Stimulated activated CD8-positive, alpha-beta memory T cell treated with anti-CD3 and anti-CD28 coated beads, Interleukin-15, amount 100 ng/mL, for 24 hours (primary cell): ENCODE measurements at places on chromosomes 16 and 17.

- no peak for DNase-seq
Measured at GRCh38 chr16:51834133-51834532, 683.1 kb upstream of the SALL1 start.

DNA sequence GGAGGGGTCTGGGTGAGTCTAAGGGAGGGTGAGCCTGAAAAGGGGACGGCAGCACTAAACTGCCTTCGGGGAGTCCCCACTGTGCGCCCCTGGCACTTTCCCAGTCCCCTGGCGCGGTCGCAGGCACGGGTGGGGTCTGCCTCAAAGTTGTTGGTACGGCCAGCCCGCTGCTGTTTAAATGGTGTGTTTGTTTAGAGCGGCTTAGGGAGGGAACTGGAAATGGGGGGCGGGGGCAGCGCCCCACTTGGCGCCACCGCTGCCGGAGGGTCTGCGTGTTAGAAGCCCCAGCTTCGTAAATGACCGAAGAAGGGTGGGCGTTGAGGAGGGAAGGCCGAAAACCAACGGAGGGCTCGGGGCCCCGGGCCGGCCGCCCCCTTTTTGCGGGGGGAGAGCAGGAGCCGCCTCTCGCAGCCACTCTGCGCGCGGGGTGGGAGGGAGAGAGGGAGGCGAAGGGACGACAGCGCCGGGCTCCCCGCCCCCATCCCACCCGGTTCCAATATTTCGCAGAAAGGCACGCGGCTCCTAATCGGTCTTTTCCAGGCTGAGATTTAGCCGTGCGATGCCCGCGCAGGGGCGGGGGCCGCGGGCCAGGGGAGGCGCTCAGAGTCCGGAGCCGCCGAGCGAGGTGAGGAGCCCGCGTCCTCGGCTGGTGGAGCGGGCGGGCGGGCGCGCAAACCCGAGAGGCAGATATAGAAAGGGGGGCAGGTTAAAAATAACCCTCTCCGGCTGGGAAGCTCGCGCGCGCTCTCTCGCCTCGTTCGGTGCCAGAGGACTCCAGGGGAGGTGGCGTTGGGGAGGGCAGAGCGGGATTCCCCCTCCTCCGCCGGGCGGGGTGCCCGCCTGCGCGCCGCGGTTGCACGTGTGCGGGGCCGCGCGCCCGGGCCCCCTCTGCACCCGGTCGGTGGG is 54.9 kb downstream of the SREBF1 start:
- DNase-seq = no peak

DNA sequence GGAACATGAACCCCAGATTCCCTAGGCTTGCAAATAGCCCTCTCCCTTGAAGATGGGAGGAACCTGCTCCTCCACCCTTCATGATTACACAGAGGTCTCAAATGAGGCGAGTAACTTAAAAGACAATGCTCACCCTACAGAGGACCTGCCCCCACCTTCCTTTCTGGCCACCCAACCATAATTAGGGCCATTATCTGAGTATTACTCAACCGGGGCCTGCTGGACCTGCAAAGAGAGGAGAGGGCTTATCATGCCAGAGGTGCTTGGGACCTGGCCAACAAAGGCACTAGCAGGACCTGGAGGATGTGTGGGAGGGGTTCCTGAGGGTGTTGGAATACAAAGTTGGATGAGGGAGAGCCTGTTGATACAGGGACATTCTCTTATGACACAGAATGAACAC is 42.4 kb downstream of the RNF157 start:
- DNase-seq = no peak

- no peak for DNase-seq
Measured at GRCh38 chr17:10523064-10523463, 4.7 kb upstream of the MYH1 start.

- DNase-seq = no peak
Measured at GRCh38 chr16:81678326-81679095, 100.6 kb upstream of the PLCG2 start.

DNA sequence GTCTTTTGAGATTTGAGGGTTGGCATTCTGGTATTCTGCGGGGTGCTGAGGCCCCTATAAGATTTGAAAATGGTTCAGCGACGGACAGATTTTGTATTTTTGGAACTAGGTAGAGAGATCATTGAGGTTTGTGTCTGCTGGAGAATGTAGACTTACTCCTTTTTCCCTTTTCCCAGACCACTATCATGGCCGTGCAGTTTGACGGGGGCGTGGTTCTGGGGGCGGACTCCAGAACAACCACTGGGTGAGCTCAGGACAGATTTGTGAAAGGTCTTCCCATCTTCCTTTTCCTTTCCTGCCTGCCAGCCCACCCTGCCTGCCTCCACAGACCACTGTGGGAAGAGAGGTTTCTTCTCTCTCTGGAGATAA is 572 bp downstream of the PSMB6 start:
- DNase-seq = no peak

DNA sequence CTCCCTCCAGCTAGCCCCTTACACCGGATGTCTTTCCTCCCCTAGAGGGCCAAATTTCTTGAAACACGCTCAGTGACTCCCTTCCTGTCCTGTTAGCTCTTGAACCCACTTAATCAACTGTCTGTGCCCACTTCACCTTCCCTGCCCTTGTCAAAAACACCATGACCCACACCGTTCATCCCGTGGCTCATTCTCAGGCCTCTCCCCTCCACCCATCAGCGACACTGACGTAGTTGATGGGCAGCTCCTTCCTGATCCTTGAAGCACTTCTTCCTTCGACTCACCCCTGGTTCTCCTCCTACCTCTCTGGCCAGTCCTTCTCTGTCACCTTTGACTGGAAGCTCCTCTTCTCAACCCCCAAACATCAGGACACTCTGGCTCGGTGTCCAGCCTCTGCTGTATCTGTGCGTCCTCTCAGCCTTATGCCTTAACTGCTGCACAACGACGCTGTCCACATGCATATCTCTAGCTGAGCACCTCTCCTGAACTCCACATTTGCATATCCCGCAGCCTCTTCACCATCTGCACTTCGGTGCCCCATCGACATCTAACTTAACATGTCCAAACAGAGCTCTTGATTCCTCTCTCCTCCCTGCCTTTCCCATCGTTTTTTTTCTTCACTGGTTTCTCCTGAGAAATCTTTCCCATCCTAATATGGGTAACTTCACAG is 39.3 kb upstream of the CCDC182 start:
- DNase-seq = no peak

GRCh38 chr17:2995377-2995776 is 68.0 kb downstream of the OR1D5 start:
- no peak for DNase-seq

- DNase-seq = no peak
Measured at GRCh38 chr17:27671591-27671910, 40.6 kb downstream of the LGALS9 start.

GRCh38 chr17:62681939-62682381 is 54.5 kb downstream of the MRC2 start:
- no peak for DNase-seq

GRCh38 chr16:78996790-78997189 is 603.7 kb downstream of the MAF start:
- DNase-seq = no peak

- DNase-seq = no peak
Measured at GRCh38 chr16:67807148-67807682, 526 bp downstream of the TSNAXIP1 start.

GRCh38 chr16:79298894-79299799 is 301.4 kb downstream of the MAF start:
- no peak for DNase-seq

GRCh38 chr17:35917519-35918213 is 12.9 kb downstream of the RDM1 start:
- no peak for DNase-seq

DNA sequence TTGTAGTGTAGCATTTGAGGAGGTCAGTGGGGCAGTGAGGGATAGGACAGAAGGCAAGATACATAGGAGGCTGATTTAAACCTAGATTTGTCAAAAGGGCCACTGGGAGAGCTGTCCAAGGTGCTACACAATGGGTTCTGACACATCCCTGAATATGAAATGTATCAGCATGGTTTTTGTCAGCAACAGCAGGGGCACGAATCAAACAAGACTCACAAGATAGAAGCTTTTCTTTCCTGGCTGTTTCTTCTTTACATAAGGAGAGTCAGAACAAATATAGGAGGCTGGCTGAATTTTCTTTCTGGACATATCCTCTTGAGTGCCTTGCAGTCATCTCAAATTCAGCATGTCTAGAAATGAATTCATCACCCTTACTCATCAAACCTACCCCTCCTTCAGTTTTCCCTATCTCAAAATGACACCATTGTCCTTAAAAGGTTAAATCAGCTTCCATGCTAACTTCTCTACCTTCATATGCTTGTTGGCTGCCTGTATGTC is 130.5 kb downstream of the NPIPB5 start:
- DNase-seq = no peak

GRCh38 chr17:29115961-29116803 is 64.0 kb downstream of the MYO18A start:
- DNase-seq = no peak

DNA sequence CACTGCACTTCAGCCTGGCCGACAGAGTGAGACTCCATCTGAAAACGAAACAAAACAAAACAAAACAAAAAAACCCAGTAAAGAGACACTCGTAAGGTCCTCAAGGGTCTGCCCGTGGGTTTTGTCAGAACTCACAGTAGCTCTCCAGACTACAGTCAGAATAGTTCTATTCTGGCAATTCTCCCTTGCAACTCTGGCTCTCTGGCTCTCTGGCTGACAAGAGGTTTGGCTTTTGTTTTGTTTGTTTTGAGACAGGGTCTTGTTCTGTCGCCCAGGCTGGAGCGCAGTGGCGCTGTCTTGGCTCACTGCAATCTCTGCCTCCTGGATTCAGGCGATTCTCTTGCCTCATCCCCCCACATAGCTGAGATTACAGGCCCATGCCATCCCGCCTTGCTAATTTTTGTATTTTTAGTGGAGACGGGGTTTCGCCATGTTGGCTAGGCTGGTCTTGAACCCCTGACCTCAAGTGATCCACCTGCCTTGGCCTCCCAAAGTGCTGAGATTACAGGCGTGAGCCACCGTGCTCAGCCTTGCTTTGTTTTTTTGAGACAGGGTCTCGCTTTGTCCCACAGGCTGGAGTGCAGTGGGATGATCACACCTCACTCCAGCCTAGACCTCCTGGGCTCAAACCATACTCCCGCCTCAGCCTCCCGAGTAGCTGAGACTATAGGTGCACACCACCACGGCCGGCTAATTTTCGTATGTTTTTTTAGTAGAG is 20.5 kb upstream of the CHP2 start:
- DNase-seq = no peak

DNA sequence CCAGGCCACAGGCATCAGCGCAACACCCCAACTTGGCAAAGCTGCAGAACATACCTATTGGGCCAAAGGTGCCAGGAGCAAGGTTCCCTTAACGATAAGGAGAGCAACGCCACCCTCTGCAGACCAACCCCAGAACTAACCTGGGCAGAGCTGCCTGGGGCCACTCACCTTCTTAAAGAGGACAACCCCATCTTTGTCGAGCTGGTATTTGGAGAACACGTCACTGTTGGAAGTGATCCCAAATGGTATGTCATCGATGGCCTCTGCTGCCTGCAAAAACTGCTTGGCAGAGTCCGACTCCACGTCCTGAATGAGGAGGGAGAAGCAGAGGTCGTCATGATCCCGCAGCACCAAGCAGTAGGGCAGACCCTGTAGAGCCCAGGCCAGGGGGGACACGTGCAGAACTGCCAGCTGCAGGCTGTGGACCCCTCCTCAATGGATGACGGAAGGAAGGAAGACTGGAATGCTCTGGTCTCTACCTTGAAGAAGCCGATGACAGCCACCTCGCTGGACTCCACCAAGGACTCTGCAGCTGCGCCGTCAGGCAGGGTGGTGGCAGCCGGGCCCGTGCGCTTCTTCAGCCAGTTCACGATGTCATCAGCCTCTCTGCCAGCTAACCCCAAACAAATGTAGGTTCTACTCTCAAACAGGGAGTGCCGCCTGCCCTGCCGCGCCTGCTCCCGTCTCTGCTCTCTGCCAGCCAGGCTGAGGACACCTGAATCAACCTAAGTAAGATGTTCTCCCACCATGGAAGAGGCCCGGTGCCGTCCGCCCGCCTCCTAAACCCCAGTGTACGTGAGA is 5.2 kb downstream of the P4HB start:
- no peak for DNase-seq

- no peak for DNase-seq
Measured at GRCh38 chr17:31888124-31888523, 13.4 kb downstream of the UTP6 start.

- DNase-seq = no peak
Measured at GRCh38 chr16:16120382-16121184, 102.7 kb downstream of the ABCC6 start.

DNA sequence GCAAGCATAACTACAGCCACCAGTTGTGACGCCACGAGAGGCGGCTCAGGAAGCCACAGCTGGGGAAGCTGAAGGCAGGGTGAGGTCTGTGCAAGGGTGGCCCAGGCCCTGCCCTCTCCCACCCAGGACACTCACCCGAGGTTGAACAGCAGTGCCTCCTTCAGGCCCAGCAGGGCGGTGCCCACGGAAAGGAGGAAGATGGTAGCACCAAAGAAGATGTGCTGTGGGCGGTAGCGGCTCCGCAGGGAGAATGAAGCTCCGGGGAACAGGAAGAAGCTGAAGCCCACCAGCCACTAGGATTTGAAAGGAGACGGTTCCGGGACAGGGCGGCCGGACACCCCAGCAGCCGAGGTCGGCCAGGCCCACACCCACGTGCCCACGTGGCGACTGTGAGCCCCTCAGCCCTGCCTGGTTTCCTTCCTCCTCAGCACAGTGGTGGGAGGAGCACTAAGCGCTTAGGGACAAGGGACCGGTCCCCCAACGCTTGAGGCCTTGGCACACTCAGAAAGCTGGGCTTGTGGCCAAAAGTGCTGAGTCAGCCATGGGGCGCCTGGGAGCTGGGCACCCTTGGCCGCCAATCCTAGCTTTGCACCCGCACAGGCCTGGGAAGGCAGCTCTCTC is 11.0 kb downstream of the CYB561 start:
- no peak for DNase-seq

DNA sequence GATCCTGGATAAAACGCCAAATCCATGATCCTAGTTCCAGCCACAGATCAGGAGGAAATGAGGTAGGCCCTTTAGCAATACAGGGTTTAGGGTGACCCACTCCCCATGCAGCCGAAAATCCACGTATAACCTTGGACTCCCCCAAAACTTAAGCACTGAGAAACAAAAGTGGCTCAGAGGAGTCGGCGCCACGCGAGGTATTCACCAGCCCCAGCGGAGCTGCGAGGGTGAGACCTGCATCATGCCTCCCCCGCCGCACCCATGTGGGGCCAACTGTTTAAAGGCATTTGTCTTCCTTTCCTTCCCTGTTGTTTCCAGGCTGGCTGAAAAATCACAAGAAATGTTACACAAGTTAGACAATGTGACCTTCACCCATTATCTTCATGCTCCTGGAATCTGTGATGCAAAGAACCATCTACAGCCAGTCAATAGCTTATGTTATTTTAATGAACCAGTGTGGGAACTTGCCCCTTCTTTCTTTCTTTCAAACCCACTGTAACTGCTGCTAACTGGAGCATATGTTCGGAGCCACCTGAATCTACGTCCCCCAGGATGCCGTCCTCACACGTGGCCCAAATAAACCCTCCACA is 98.2 kb upstream of the METRNL start:
- no peak for DNase-seq

GRCh38 chr17:4405038-4405669 is 28.6 kb upstream of the SPNS3 start:
- DNase-seq = no peak
